Large intestine (tissue), 12 donors: ENCODE measurements at places on chromosomes 6 and 20.
A peak's percentile ranks its signal among the peaks of the same experiment; 100 is the strongest.

- DNase-seq: no peak
These were observed 27.8 kb downstream of the CHRNA4 start for GRCh38 chr20:63333241-63333836.

DNA sequence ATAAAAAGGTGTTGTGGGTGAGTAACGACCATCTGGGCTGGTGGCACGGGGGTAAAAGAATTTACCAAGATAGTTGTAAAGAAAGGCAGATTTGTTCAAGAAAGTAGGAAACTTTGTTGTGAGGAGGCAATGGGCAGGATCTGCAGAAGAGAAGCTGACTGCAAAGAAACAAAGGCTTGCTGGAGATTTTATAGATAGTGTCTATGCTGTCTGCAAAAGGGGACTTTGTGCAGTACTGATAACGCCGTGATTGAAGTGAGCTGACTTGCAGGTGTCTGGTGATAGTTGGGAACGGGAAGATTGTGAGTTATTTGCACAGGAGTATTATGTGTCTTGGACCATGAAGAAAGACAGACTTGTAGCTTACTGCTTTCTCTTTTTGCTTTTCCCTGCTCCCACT lies 36.8 kb upstream of the GSTA3 start:
- DNase-seq: peak; percentile 78

DNA sequence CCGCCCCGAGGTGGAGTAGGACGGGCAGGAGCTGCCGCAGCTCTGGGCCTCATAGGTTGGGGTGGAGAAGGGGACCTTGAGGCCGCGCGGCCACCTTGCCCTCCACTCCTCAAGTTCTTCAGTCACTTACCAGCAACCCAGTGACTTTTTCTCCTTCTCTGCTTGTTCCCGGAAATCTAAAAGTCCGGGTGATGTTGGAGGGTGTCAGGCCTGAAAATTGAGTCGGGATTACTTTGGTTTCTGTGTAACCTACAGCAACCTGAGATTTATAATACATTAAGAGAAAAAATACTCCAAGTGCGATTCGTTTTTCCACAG lies 338 bp downstream of the RWDD1 start:
- no peak for DNase-seq

DNA sequence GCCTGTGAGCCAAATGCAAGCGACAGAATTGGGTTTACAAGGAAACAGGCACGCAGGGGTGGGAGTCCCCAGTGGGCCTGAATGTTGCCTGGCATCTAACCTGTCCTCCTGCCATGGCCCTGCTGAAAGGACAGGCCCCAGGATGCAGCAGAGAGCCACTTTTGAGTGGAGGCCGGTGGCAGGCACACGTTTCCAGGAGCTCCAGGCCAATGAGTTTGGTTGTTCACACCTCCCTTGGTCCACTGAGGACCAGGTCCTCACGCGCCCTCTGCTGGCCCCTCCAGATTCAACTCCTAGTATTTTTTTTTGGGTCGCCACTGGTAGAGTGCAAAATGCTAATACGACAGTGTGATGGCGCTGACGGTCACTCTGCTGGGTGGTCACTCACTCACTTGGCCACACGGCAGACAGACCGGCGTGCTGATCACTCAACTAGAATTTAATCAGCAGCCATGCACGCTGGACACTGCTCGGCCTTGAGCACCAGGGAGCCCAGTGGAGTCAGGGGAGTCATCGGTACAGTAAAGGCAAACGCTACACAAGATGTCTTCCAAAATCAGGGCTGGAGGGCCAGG lies 81.7 kb upstream of the NFATC2 start:
- peak; percentile 22 for DNase-seq

- DNase-seq: no peak
These were observed 25.3 kb downstream of the ANKS1A start for GRCh38 chr6:34914358-34914757.

- DNase-seq: peak; percentile 44
These were observed 18.9 kb downstream of the PCNA start for GRCh38 chr20:5100684-5101347.
